T follicular helper cell (primary cell): ENCODE measurements at places on chromosomes 3 and 15.

- DNase-seq: no peak
Observed at GRCh38 chr3:25575001-25575400, 89.7 kb downstream of the TOP2B start.

DNA sequence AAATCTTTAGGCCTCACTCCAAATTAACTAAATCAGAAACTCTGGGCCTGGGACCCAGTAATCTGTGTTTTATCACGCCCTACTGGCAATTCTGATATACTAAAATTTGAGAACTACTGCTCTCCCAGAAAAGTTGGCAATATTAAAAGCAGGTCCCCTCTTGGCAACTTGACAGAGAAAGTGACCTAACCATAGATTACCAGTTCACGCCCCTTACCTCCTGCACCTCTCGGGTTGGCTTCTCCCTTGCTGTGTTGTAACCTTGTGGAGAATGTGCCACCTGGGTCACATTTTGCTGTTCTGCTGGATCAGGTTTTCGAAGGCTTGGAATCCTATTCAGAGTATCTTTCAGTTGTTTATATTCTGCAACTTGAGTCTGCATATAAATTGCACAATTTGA, 59.1 kb downstream of the GOLIM4 start:
- DNase-seq: no peak

DNA sequence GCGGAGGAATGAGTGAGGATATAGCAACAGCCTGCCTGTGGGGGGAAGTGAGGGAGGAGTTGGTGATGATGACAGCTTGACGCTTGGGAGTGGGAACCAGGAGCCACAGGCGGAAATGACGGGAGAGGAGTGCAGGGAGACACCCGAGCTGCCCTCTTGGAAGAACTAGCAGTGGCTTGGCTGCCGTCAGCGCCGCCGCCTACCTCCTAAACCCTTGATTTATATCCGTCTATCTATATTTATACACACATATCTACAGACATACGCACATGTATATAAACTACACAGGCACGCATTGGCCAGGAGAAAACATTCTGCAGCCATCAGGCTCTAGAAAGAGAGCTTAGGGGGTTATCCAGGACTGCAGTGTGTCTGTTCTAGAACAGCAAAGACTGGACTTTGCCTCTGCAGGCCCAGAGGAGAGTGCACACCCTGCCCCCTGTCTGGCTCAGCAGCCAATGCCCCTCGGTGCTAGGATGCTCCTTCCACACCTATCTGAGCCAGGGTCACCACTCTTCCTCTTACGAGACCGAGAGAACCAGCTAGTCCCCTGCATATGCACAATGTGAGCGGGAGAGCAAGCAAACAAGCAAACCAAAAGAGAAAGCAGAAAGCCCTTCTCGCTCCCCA, 45.3 kb upstream of the MAGEF1 start:
- no peak for DNase-seq

DNA sequence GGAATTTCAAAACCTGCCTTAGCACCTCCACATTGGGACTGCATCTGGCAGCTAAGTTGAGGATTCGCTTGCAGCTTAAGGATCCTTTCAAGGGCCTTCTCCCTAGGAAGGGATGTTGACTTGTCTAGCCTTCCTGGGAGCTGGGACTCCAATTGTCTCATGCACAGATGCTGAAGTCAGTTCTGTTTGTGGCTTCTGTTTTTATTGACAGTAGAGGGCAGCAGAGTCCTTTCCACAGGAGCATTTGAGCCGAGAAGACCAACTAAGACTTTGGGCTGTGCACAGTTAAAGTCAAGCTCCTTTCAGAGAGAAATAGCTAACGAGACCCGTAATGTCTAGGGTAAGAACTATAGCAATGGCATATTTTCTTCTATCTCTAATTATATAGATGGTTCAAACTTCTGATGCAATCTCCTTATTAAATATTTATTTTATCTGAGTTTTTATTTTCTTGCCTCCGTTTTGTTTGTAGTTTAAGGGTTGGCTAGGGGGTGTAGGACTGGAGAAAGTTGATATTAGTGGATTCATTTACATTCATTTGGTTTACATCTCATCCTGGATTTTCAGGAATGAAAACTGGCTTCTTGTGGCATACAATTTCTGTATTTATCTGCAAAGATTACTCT, 59.7 kb upstream of the KBTBD8 start:
- peak; percentile 1 for DNase-seq
